ENCODE measurements at places on chromosomes 11 and 22.

- DNase-seq, result no peak
Measured at GRCh38 chr22:25566898-25567235, 2.4 kb downstream of the GRK3 start.

DNA sequence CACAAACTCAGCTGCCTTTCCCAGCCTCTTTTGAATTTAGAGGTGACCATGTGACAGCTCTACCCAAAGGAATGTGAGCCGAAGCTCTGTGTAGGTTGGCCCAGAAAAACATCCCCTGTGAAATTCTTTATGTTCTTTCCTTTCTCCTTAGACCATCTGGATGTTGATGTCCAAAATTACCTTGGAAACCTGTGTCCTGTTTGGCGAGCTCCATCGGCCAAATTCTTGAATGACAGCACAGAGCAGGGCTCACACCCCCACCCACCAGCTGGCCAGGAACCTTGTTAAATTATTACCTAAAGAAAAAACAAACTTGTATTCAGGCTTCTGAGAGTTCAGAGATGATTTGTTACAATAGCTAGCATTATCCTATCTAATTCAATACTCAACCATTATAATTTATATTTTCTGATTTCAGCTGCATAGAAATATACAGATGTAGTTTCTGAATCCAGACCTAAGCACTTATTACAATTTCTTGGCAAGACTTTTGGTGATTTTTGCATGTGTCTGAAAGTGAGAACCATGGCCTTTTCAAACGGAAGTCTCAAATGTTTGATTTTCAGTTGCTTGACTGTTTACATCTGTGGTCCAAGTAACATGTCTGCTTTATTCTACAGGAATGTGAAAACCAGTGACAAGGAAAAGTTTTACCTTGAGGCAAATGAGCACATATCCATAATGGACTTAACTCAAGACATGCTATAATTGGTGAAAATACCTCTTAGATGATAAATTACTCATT, 554.2 kb downstream of the NTM start:
- DNase-seq, result no peak

DNA sequence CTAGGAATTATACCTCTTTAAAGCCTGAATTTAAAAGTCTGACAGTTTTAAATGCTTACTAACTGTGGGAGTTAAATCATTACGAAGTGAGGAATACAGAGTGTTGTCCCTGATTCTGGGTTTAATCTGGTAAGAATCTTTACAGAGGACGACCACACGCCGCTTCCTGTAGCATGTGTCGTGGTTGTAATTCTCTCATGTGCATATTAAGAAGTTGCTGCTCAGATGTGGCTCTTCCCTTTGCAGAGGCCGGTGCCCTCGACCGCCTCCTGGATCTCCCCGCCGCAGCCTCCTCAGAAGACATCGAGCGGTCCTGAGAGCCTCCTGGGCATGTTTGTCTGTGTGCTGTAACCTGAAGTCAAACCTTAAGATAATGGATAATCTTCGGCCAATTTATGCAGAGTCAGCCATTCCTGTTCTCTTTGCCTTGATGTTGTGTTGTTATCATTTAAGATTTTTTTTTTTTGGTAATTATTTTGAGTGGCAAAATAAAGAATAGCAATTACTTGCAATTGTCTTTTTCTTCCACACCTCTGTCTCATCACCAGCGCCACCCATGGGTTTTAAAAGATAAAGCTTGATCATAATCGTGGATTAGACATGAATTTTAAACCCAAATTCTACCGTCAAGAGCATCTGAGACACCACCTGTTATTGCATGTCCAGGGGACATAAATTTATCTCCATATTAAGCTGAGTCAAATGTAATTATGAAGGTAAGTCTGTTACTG, 6.5 kb downstream of the GAL start:
- no peak for DNase-seq

GRCh38 chr11:62463121-62463542, 44.3 kb downstream of the SCGB1A1 start:
- DNase-seq, result no peak
